ENCODE measurements at places on chromosomes 6 and 20. TPM values are rescaled to one million over a fixed set of nuclear protein-coding genes. Genes with fewer than 3 reads are reported as not detected.

DNA sequence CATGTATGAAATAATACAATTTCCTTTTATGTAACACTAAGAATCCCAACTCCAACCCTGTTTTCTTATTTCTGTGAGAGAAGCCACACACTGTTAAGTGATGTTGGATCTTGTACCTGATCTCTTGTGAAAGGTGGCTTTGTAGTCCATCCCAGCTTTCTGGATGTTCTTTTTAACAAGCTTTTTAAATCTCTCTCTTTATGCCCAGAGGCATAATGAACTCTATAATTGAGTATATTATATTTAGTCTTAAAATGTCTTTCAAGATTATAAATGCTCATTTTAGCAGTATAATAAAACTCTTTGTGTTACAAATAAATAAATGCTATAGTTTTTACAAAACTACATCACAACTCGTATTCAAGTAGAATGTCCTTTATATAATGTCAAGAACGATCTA, 922.1 kb downstream of the EPHA7 start:
- no peaks in the 10 kb centered on the region for H3K4me1 ChIP-seq
- H3K27me3 ChIP-seq, result no peaks in the 10 kb centered on the region
- no peak overlapping the region for H3K4me3 ChIP-seq
- no peak for DNase-seq
- no peaks in the 10 kb centered on the region for H3K36me3 ChIP-seq

DNA sequence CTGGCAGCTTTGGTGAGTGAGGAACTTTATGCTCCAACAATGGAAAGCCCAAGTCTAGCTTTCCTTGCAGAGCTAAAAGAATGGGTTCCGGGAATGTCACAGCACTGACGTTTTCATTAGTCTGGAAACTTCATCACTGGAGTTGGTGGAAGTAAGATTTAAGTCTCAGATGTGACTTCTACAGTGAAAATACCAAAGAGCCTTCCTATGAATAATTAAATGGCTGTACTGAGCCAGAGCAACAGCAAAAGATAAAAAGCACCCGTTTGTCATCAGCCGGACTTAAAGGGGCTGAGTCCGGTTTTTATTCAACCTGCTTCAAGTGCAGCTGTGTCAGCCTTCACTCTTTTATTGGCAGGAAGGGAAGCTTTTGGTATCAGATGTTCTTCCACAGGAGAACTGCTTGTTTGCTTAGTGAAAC, 46.5 kb upstream of the SHLD1 start:
- no peak for DNase-seq
- no peaks in the 10 kb centered on the region for H3K36me3 ChIP-seq
- H3K4me3 ChIP-seq, result no peak overlapping the region
- H3K4me1 ChIP-seq, result no peaks in the 10 kb centered on the region
- H3K27me3 ChIP-seq, result no peaks in the 10 kb centered on the region

GRCh38 chr6:16653226-16653625, 108.0 kb downstream of the ATXN1 start:
- peaks cover 7% of the 10 kb centered on the region for H3K4me1 ChIP-seq
- H3K4me3 ChIP-seq, result no peak overlapping the region
- peaks cover 11% of the 10 kb centered on the region for H3K36me3 ChIP-seq
- no peaks in the 10 kb centered on the region for H3K27me3 ChIP-seq
- no peak overlapping the region for H3K27ac ChIP-seq

DNA sequence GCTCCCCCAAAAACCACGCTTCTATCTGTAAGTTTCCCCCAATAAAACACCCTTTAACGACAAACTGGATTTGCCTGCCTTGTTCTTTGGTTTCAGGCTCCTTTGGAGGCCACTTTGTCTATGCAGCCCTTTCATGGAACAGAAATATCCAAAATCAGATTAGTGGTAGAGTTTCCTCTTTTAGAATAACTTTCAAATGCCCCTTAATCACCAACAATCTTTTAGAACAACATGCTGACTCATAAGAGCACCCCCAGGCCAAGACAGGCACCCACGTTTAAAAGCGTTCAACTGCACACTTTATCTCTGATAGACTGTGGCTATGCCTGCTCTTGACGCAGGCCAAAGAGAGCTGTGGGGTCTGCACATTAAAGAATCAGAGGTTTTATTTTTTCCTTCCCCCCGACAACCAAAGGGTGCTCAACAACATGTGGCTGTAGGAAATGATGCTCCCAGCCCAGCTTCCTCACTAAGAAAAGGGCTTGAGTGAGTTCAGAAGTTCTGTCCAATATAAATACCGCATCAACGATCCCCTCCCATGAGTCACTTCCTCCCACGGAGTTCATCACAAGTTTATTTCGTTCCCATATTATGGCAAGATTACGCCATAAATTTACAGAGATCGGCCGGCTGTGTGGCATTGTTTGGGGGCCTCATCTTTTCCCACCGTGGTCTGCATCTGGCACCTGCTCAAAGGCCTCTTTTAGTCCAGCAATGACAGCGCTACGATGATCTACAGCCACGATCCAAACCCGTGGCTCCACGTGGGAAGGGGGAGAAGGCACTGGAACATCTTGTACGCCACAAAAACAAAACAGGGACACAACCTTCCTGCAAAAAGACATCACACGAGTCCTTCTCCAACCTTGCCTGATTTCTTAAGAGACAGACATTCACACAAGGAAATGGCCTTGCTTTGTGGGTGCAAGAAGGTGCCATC, 88.8 kb upstream of the NFATC2 start:
- H3K4me1 ChIP-seq, result peaks cover 15% of the 10 kb centered on the region
- H3K36me3 ChIP-seq, result no peaks in the 10 kb centered on the region
- H3K4me3 ChIP-seq, result peak overlapping the region; percentile 48
- DNase-seq, result peak; percentile 96
- peak overlapping the region; percentile 88 for H3K27ac ChIP-seq

GRCh38 chr6:12483712-12484111, 193.6 kb downstream of the EDN1 start:
- no peaks in the 10 kb centered on the region for H3K36me3 ChIP-seq
- H3K4me3 ChIP-seq, result peak overlapping the region; percentile 52
- DNase-seq, result peak; percentile 94
- H3K27me3 ChIP-seq, result no peaks in the 10 kb centered on the region

GRCh38 chr20:38342216-38342615, 4.1 kb upstream of the LBP start:
- H3K27me3 ChIP-seq, result peaks cover 50% of the 10 kb centered on the region
- no peak for DNase-seq
- no peak overlapping the region for H3K27ac ChIP-seq
- no peak overlapping the region for H3K4me3 ChIP-seq
- no peaks in the 10 kb centered on the region for H3K4me1 ChIP-seq

- peak; percentile 31 for DNase-seq
- H3K36me3 ChIP-seq, result no peaks in the 10 kb centered on the region
- no peaks in the 10 kb centered on the region for H3K27me3 ChIP-seq
- no peak overlapping the region for H3K4me3 ChIP-seq
These were observed 457.0 kb downstream of the EPM2A start for GRCh38 chr6:145278163-145278807.

- DNase-seq, result no peak
- no peaks in the 10 kb centered on the region for H3K4me1 ChIP-seq
- no peak overlapping the region for H3K4me3 ChIP-seq
- H3K27ac ChIP-seq, result no peak overlapping the region
These were observed 34.6 kb downstream of the SLC16A10 start for GRCh38 chr6:111121789-111122350.

- peaks cover 40% of the 10 kb centered on the region for H3K4me1 ChIP-seq
- no peaks in the 10 kb centered on the region for H3K27me3 ChIP-seq
- DNase-seq, result peak; percentile 96
- peaks cover 11% of the 10 kb centered on the region for H3K36me3 ChIP-seq
These were observed 2.4 kb downstream of the DYNLT1 start for GRCh38 chr6:158642097-158642601.

- no peaks in the 10 kb centered on the region for H3K36me3 ChIP-seq
- H3K4me3 ChIP-seq, result no peak overlapping the region
- H3K27ac ChIP-seq, result no peak overlapping the region
- no peaks in the 10 kb centered on the region for H3K4me1 ChIP-seq
These were observed 4.9 kb upstream of the ZFP57 start for GRCh38 chr6:29685718-29686326.

- peak; percentile 67 for DNase-seq
- H3K27me3 ChIP-seq, result peaks cover 11% of the 10 kb centered on the region
- H3K4me1 ChIP-seq, result no peaks in the 10 kb centered on the region
- no peak overlapping the region for H3K4me3 ChIP-seq
- H3K27ac ChIP-seq, result no peak overlapping the region
These were observed 220.2 kb upstream of the EXOC2 start for GRCh38 chr6:912871-913835.

- H3K4me1 ChIP-seq, result no peaks in the 10 kb centered on the region
- H3K4me3 ChIP-seq, result no peak overlapping the region
- H3K27ac ChIP-seq, result no peak overlapping the region
- no peak for DNase-seq
- no peaks in the 10 kb centered on the region for H3K36me3 ChIP-seq
These were observed 32.1 kb downstream of the BEND3 start for GRCh38 chr6:107083047-107083768.

DNA sequence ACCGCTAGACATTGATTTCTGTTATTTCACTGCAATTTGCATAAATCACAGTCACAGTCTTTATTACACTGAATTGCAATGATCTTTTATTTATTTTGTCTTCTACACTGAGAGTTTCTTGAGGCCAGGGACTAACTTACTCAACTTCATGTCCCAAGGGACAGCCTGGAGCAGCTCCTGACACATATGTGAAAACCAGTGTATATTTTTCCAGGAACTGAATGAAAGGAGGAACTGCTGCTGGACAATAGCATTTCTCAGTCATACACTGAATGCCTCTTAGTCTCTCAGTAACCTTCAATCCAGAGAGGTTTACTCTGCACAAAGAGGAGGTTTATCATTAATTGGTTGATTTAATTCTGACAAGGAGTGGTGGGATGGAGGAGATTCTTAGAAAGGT, 5.9 kb downstream of the F13A1 start:
- no peak overlapping the region for H3K4me3 ChIP-seq
- H3K36me3 ChIP-seq, result no peaks in the 10 kb centered on the region
- H3K4me1 ChIP-seq, result no peaks in the 10 kb centered on the region
- H3K27me3 ChIP-seq, result no peaks in the 10 kb centered on the region
- no peak overlapping the region for H3K27ac ChIP-seq

DNA sequence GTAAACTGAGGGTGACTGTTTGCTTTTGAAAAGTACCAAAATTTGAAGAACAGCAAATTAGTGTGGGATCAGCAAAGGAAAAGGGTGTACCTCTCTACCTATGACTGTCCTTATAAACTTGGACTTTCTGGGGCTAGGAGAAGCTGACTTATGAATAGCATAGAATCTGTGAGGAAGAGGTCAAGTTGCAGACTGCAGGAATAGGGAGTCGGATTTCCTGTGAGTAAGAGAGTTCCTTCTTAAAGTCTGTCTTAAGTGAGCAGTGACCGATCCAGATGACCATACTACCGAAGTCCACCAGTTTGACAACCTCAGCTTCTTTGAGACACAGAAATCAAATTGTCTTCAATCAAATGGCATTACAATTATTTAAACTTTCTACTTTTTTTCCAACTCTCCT, 708.7 kb downstream of the UTRN start:
- H3K27ac ChIP-seq, result no peak overlapping the region
- peak; percentile 41 for DNase-seq
- H3K27me3 ChIP-seq, result no peaks in the 10 kb centered on the region
- H3K4me3 ChIP-seq, result no peak overlapping the region
- peaks cover 7% of the 10 kb centered on the region for H3K4me1 ChIP-seq

DNA sequence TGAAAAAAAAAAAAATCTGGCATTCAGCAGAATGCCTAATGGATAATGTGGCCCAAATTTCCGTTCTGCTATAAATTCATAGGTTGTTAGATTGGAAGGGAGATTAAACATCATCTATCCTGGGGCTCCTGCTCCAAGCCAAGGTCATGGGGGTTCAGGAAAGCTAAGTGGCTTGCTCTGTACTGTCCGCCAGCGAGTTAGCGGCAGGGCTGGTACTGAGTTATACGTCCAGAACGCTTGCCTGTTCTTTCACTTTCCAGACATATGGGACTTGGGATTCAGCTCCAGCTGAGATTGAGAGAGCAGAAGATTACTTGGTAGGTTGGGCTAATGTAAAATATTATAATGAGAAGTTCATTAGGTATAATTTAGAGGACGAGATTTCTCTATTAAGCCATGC, 858 bp downstream of the RWDD1 start:
- H3K4me1 ChIP-seq, result peaks cover 39% of the 10 kb centered on the region
- H3K4me3 ChIP-seq, result peak overlapping the region; percentile 88
- no peaks in the 10 kb centered on the region for H3K27me3 ChIP-seq
- H3K36me3 ChIP-seq, result no peaks in the 10 kb centered on the region

GRCh38 chr6:78243519-78243918, 590.7 kb downstream of the MEI4 start:
- no peak overlapping the region for H3K4me3 ChIP-seq
- no peaks in the 10 kb centered on the region for H3K27me3 ChIP-seq
- no peaks in the 10 kb centered on the region for H3K36me3 ChIP-seq

DNA sequence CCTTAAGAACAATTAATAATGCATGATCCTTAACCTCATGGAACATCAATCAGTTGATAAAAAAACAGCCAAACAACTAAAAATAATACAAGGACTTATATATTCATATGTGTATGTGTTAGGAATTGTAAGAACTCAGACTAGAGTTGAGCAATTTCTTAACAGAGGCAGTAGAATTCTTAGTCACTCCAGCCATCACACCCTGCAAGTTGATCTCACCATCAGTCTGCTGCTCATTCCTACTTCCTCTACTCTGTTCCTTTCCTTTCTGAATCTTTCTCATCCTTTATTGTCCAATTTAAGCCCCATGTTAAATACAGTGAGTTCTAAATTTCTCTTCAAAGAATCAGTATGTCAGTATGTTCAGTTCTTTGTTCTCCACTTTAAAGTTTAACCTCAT, 2.6 kb downstream of the ZNF165 start:
- no peaks in the 10 kb centered on the region for H3K36me3 ChIP-seq
- H3K27ac ChIP-seq, result no peak overlapping the region
- no peaks in the 10 kb centered on the region for H3K27me3 ChIP-seq

- peaks cover 22% of the 10 kb centered on the region for H3K4me1 ChIP-seq
- DNase-seq, result no peak
- peak overlapping the region; percentile 88 for H3K27ac ChIP-seq
- H3K27me3 ChIP-seq, result no peaks in the 10 kb centered on the region
- peaks cover 8% of the 10 kb centered on the region for H3K36me3 ChIP-seq
These were observed 638 bp upstream of the MYL9 start for GRCh38 chr20:36540551-36541211.

DNA sequence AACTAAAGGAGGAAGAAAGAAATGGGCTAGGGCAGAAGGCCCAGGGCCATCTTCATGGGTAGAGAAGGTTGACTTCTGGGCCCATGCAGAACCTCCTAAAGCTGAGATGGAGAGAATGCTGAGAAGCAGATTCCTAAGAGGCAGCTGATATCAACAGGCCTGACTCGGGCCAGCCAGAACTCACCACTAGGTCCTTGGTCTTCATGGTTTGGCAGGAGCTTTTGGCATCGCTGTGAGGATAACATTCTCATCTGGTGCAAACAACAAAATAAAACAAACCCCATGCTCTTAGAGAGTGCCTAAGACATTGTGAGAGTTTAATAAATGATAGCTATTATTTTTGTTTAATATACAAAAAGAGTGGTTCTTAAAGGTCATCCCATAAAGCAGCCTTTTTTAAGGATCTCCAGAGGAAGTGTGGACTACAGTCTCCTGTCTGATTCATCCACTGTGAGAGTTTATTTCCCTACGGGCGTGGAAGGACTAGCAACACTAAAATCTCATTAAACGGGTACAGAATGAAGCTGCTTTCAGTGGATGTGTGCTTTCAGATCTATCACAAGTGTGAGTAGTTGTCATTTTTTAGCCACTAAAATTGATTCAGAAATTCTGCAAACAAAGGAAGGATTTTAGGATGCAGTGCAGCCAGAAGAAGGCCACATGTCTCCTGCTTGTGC, 160.0 kb downstream of the PLCB4 start:
- H3K4me3 ChIP-seq, result no peak overlapping the region
- H3K27me3 ChIP-seq, result no peaks in the 10 kb centered on the region
- no peaks in the 10 kb centered on the region for H3K4me1 ChIP-seq
- H3K36me3 ChIP-seq, result no peaks in the 10 kb centered on the region

Gene MARCKS
- total RNA-seq, result 154 TPM

Gene APMAP
- total RNA-seq, result 129 TPM

Gene CALHM5
- 8.2 TPM for total RNA-seq

Gene ETV7
- not detected for total RNA-seq

Gene SNRPB
- 280 TPM for total RNA-seq

Gene NRN1
- 78.5 TPM for total RNA-seq

Gene ZNF311
- total RNA-seq, result 0.76 TPM

Gene UBR2
- total RNA-seq, result 23.3 TPM

Measured in GM23248 (cell line).